ENCODE measurements at places on chromosomes 11 and 22.

DNA sequence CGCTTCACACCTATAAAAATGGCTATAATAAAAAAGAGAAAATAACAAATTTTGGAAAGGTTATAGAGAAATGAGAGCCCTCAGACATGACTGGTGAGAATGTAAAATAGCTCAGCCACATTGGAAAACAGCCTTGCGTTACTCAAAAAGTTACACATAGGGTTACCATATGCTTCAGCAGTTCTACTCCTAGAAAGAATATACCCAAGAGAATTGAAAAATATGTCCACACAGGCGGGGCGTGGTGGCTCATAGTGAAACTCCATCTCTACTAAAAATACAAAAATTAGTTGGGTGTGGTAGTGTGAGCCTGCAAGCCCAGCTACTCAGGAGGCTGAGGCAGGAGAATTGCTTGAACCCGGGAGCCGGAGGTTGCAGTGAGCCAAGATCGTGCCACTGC, 7.6 kb upstream of the JHY start:
- no peak for DNase-seq

- DNase-seq: no peak
These were observed 140.3 kb upstream of the MTNR1B start for GRCh38 chr11:92829121-92829520.

- DNase-seq: no peak
These were observed 52.8 kb upstream of the CADM1 start for GRCh38 chr11:115556984-115557383.

DNA sequence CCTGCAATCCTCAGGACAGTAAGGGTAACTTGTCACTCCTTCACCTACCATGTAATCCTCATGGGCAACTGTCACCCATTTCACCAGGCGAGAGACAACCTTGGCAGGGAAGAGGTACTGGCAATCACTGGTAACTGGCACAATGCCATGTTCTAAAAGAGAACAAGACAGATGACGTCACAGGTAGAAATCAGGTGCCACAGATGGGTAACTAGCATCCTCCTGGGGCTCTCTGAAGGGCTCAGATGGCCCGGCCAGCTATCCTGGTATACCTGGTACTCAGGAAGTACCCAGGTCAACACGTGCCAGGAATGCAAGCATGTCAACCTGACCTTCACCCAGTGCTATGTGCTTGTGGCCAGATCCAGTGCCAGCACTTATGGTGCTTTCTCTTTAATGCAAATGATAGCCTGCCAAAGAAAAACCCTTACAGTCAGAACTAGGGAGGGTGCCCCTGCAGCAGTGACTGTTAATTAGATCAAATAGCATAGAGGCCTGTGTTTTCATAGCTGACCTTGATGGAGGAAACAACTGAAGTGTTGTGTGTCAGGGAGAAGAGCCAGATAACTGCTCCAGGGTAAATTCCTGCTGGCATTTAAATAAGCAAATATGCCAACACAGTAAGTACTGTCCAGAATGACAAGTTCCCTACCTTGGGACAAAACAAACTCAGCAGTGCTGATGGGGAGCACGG, 36.2 kb downstream of the THOC5 start:
- DNase-seq: no peak

- DNase-seq: no peak
These were observed at the start of gene TNNT3 for GRCh38 chr11:1919391-1920127. Gene TNNT3 (plus strand): TSS chr11:1919703. CDS start chr11:1922875, 3,172 bp downstream.

- no peak for DNase-seq
These were observed 4.4 kb downstream of the TSPO start for GRCh38 chr22:43155789-43156188.

DNA sequence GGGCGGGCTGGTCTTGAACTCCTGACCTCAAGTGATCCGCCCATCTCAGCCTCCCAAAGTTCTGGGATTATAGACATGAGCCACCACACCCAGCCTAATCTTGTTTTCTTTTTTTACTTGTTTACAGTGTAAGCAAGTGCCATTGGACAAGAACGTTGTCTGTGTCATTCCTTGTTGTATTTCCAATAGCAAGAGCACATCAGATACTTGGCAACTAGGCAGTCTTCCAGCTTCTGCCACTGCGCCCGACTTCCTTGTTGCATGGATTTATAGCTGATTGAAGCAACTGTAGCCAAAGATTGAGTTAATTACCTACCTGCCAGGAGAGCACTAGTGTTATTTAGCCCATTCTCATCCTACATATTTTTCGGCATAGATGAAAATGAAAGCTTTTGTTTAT, 3.1 kb upstream of the SGSM3 start:
- DNase-seq: no peak

GRCh38 chr11:33590441-33590840, 110.2 kb downstream of the C11orf91 start:
- DNase-seq: no peak

DNA sequence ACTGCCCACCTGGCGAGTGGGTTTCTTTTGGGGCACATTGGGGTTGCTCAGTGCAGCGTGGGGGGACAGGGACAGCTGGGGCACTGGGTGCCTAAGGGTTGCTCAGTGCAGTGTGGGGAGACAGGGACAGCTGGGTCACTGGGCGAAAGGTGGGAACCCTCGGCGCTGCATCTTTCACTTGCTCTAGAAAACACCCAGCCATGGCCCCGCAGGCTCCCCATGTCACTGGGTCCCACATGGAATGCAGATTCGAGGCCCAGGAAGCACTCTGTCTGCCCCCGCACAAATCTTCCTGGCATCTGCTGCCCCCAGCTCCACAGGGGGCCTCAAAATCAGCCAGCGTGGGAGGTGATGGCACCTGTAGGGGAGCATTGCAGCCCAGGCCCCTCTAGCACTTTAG, 229.3 kb downstream of the BRD1 start:
- DNase-seq: no peak

DNA sequence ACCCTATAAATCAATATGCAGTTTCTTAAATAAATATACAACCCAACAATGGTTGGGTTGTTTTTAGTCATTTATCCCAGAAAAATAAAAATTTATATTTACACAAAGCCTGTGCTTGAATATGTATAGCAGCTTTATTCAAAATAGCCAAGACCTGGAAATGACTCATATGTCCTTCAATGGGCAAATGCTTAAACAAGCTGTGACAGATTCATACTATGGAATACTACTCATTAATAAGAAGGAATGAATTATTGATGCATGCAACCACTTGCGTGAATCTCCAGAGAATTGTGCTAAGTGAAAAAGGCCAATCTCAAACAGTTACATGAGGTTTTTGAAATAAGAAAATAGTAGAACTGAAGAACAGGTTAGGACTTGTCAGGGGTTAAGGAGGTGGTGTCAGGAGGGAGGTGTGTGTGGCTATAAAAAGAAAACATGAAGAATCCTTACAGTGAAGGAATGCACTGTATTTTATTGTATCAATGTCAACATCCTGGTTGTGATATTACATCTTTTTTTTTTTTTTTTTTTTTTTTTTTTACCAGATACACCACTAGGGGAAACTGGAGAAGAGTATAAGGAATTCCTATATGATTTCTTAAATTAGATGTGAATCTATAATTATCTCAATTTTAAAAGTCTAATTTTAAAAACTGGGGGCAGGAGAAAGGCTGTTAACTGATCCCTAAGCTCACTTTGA, 82.4 kb upstream of the CD44 start:
- DNase-seq: peak; percentile 92

DNA sequence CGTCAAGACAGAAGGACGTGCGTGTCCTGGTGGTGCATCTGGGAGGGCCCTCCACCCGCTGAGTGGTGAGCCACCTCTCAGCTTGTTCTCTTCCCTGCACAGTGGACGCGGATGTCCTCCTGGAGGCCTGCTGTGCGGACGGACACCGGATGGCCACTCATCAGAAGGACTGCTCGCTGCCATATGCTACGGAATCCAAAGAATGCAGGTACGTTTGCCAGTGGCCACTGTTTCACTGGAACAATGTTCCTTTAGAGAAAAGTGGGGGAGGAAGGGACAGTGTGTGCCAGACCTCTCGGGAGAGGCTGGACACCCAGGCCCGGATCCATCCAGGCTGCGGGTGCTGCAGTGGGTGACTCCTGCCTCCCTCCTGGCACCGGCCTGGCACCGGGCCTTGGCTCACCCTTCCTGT, 15.9 kb downstream of the FBLN1 start:
- DNase-seq: no peak

DNA sequence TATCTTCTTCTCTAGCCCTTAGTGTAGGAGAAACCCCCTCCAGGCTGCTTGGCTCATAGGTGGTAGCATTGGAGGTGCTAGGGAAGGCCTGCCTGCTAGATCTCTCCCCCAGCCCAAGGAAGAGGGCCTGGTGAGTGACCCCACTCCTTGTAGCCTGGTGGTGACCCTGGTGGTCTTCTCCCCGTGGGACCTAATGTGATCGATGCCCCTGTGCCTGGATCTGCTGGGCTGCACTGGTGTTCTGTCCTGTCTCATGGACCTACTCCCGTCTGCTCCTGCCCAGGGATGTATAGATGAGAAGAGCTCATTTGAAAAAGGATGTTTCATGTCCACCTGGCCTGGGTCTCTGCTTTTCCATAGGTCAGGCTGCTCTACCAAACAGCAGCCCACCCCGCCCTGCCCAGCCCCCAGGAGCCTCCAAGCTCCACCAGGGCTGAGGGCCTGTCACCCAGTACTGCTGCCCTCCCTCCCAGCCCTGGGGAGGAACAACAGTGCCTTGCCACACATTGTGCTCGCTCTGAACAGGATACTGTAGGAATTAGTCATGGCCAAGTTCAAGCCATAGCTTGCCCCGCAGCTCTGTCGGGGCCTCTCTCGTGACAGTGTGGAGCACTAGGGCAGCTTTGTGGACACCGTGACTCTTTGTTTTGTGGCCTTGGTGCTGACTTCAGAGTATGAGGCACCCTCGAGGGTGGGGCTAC, 19.7 kb downstream of the SLC37A2 start:
- DNase-seq: peak; percentile 85

DNA sequence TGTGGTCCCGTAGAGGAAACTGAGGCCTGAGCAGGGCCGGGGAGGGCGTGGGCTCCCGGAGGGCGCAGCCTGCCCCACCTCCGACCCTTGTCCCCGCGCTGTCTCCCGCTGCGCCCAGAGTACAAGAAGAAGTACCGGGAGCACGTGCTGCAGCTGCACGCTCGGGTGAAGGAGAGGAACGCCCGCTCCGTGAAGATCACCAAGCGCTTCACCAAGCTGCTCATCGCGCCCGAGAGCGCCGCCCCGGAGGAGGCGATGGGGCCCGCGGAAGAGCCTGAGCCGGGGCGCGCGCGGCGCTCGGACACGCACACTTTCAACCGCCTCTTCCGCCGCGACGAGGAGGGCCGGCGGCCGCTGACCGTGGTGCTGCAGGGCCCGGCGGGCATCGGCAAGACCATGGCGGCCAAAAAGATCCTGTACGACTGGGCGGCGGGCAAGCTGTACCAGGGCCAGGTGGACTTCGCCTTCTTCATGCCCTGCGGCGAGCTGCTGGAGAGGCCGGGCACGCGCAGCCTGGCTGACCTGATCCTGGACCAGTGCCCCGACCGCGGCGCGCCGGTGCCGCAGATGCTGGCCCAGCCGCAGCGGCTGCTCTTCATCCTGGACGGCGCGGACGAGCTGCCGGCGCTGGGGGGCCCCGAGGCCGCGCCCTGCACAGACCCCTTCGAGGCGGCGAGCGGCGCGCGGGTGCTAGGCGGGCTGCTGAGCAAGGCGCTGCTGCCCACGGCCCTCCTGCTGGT, 1.9 kb downstream of the NLRP6 start:
- no peak for DNase-seq

DNA sequence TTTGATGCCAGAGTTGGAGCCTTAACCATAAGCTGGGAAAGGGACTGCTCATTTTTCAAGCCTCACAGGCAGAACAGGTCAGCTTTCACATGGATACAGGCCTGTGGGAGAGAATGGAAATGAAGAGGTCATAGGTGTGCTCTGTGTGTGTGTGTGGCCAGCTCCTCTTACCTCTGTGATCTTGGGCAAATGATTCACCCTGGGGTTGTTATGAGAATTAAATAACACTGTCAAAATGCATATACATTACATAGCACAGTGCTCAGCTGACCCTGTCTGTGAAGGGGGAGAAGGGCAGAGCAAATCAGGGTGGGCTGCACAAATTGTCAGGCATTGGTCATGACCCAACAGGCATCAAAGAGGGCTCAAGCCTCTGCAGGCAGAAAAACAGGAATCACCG, 372.5 kb downstream of the TENM4 start:
- DNase-seq: no peak

- no peak for DNase-seq
These were observed 31.1 kb downstream of the FADS3 start for GRCh38 chr11:61860054-61860903.

DNA sequence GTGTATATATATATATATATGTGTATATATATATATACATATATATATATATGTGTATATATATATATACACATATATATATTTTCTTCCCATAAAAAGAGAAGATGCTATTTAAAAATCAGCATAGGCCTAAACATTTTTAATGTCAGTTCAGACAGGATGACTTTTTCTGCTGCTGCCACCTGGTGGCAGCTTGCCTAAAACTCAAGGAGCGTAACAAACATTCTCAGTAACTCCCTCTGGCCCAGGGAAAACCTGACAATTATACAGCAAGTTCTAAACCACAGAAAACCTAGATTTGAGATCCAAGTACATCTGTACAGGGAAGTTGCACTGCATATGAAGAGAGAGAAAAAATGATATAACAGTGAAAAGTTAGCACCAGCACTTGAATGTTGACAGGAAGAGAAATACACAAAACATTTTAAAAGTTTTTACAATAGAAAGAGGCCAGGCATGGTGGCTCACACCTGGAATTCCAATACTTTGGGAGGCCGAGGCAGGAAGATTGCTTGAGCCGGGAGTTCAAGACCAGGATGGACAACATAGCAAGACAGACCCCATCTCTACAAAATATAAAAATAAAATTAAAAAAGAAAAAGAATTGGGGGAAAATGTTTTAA, 16.6 kb downstream of the OR8A1 start:
- DNase-seq: peak; percentile 35

DNA sequence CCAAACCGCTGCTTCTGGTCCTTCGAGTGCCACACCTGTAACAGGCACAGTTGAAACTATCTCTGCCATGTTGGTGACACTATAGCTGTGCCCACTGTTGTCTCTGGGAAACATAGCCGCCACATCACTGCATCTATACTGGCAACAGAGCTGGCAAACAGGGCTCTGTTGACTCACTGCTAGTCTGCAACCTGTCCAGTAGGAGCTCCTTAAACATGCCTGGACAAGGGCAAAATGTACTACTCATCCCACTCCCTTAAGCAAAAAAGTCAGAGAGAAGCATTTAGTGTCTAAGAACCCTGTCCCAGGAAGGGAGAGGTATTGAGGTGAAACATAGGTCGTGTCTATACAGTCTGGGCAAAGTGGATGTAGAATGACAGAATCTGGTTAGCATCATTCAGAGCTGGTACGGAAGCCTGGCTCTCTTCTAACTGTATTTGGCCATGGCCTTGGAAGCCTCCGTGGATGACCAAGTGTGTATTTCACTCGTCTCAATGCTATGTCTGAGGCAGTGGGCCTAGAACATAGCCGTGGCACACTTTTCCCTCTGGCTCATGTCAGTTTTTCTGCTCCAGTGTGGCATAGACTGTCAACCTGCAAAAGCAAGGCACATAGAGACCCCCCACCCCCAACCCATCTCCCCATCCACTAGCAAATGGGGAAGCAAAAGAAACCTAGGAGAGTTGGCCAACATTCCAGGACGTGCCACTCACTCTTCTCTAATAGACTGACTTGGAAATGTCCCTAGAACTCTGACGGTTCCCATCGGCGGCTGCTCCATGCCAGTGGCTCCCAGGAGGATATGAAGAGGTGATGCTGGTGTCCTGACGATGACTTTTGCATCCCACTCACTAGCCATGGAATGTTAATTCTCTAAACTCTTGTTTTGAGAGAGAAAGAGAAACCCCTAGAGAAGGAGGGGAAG, 21.4 kb upstream of the PISD start:
- DNase-seq: peak; percentile 94
